ENCODE measurements at places on chromosomes 13 and 19.

DNA sequence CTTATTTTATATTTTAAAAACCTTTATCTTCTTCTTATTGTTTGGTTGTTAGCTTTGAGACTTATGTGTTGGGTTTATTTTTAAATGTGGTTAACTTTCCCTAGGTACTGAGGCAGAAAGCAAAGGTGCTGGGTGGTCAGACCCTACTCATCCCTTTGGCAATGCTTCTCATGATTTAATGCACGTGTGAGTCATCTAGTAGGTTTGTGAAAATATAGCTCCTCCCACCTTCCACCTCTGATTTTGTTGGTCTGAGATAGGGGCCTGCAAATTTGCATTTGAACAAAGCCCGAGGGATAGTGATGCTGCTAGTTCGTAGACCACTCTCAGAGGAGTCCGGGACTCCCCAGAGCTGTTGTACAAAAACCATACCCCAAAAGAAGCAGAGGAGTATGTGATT is 771.3 kb upstream of the ARGLU1 start:
- no peak for DNase-seq

DNA sequence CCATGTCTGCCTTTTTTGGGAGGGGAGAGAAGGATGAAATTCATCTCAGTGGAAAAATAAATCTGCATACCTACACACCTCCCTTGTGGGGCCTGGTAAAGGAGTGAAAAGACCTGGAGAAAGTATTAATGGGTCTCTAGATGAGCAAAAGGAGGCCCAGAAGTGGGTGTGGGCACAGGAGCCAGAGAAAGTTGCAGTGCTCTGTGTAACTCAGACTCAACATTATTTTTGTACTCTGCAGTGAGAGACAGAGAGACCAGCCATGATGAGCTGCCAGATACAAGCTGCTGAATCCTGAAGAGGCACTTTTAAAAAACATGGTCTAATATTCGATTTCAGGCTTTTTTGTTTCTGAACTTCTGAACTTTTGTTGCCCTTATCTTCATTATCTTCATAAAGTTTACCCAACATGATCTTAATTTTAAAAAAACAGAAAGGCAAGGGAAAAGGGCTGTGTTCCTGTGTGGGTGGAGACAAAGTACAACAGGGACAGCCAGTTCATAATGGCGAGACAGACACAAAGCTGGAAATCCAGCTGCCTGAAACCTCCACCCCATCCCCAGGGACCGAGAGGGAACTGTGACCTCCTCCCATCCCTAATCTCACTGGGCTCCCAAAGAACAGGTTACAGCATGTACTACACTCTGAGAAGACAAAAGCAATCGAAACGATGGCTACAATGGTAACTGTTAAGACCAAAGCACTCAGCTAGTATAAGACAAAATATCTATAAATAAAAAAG is 77.2 kb downstream of the KLF12 start:
- DNase-seq, result no peak

DNA sequence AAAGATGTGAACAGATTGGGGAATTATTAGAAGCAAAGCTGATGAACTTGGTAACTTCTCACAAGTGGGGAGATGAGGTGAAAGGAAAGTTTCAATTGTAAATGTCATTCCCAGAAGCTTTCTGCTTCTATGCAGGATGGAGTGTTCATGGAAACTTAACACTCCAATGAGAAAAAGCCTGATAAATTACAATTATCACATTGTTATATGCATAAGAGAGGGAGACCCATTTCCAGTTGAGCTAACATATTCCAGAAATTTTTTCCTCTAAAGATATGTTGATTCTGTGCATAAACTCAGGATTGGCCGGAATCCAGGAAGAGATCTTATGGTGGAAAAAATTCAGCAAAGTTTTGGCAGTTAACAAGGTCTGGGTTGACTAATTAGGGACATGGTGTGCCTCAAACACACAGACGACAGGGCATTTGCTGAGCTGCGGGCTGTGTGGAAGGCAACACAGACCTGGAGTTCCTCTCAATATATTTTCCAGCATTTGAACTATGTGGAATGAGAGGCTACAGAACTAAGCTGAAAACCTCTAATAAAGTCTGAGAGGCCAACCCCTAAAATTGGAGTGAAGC is 64.9 kb upstream of the FGF14 start:
- no peak for DNase-seq

DNA sequence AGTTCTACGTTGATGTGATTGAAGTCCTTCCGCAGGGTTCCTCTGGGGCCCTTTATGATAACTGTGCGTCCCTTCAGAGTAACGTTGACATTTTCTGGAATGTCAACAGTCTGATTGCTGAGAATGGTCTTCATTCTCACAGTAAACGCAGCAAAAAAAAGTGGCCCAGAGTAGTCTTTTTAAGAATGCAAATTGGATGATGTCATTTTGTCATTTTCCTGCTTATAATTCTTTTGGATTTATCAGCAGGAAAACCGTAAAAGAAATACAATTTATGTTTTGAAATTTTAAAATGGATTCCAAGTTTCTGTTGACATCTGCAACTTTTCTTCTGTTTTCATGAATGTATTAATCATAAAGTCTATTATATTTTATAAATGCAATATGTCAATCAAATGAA is 14.8 kb downstream of the URI1 start:
- no peak for DNase-seq

DNA sequence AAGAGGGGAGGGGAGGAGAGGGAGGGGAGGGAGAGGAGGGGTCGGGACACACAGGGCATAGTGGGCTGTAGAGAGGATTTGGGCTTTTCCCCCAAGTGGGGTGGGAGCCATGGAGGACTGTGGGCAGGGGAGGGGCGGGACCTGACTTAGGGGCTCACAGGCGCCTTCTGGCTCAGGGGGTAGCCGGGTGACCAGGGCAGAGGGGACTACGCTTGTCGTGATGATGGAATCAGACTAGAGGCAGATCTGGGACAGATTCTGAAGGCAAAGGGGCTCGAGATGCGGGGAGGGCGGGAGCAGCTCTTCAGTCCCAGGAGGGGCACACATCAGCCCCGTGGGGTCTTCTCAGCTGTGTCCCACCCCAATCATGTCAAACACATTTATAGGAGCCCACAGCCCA is 13.5 kb downstream of the NDUFA11 start:
- DNase-seq, result no peak

DNA sequence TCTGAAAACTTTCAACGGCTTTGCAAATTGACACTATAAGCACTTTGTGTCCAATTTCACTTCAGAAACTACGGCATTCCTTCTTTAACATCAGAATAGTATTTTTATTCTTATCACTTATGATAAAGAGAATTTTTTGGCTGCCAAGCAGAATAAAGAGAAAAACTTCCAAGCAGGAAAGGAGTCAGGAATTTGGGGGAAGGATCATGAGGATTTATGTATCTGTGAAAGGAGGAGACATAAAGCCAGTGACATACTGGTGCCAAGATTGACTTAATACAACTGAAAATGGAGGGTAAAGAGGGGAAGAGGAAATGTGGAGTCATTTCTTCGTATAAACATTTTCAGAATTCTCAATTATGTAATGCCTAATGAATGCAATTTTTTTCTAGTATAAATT is 94.7 kb downstream of the RBM26 start:
- DNase-seq, result peak; percentile 73

GRCh38 chr13:108478179-108478578 is 151.2 kb upstream of the MYO16 start:
- DNase-seq, result no peak

DNA sequence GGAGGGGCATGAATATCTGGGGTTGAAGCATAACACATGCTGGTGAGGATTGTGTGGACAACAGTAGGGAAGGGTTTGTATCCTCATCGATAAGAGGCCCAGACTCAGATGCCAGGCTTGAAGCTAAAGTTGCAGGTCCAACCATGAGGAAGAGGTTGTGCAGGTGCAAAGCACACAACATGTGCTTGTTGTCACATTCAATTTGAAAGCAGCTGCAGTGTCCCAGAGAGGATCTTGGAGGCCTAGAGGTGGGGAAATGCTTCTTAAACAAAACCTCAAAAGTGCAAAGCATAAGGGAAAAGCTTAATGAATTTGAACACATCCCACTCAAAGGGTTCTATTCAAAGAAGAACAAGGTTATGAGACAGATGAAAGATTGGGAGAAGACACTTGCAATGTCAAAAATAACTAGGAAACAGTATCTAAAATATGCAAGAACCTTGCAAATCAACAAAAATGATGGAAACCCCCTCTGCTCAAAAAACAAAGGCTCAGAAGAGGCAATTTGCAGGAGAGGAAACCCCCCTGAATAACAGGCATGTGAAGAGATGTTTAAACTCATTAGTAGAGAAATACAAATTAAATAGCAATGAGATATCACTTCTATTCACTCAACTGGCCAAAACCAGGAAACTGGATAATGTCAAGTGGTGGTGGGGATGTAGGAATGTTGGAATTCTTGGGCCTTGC is 187.1 kb downstream of the KATNAL1 start:
- no peak for DNase-seq

All from skin of body (tissue), 3 donors.